ENCODE measurements at places on chromosomes 4 and X.
A peak's percentile ranks its signal among the peaks of the same experiment; 100 is the strongest.

- DNase-seq = no peak
These were observed 34.8 kb downstream of the GC start for GRCh38 chr4:71749008-71749594.

- DNase-seq = no peak
These were observed 20.0 kb upstream of the SLAIN2 start for GRCh38 chr4:48321312-48321711.

DNA sequence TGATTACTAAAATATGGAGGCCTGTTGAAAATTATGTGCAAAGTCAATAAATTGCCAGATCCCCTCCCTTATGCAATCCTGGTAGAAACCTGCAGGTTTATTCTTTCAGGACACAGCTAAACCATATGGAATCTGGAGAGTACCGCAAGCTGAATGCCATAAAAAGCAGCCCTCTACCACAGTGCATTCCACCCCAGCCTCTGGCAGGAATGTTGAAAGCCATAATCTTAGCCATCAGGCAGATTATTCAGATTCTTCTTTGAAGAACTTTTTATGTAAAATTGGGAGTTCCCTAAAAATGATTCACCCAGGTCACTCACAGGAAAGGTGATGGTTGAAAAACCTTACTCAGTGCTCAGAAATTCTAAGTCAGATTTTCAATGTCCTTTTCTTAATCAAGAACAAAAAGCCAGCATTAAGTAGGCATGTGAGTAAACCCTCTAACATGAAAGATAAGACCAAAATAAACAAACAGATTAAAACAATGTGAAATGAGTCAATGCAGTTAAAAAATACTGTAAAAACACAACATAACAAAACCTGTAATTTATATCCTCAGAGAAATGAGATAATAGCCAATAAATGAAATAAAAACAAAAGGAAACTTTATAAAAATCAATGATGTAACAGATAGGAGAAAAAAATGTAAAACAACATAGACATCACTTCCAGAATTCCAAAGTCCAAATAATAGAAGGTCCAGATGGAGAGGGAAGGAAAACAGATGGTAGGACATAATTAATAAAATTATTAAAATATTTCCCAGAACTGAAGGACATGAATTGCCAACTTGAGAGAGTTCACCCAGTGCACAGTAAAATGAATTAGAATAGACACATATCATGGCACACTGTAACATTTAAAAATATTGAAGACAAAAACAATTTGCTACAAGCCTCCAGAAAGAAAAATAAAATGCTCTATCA is 226.9 kb downstream of the FSTL5 start:
- peak; percentile 80 for DNase-seq

DNA sequence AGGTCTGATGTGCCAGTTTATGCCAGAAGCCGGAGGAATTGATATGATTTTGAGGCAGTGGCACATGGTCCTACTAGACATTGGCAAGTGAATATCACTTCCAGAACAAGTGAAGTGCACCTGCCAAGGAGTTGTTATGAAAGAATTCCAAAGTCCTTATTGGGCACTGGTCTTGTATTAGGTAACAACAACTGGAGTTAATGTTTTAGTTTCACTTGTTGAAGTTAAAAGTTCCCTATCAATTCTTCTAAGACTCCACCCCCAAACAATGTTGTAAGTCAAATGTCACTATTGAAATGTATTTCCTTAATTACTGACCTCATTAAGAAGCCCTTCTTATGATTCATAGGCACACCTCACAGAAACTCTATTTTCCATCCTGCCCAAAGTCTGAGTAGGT is 3.1 kb downstream of the TET2 start:
- DNase-seq = no peak

DNA sequence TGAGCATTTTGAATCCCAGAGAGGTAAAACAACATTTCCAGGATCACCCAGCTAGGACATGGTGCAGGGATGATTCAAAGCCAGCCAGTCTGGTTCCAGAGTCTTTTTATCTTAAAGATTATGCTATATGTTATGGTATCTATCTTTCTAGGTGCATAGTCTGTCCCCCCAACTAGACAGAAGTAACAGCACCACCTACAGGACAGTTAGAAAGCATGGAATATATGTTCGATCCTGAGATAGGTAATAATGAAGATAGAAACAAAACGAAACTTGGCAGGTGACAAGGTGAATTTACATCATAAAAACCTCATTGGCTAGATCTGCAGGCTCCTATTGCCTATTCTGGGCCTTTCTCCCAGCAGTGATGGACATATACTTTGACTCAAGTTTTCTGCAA is 723.2 kb downstream of the SMARCA1 start:
- no peak for DNase-seq

DNA sequence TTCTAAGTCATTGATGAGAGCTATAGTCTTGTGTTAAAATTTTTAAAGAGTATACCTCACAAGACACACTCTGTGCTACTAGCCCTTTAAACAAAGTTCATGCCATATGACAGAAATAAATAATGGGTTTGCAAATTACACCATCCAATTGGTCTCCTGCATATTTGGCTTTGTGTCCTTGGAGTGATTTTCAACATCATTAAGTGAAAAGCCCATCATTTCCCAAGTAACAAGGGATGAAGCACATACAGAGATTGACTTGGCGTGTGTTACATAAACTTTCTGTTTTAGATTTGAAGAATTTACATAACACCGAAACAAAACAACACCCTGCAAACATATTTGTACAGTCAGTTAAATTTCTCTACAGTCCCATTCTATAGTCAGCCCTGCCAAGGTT is 216.9 kb upstream of the NEIL3 start:
- DNase-seq = no peak

All from trophoblast cell (in vitro differentiated cells and primary cell).